Activated T-helper 1 cell treated with anti-CD3 and anti-CD28 coated beads, Interleukin-12 subunit alpha, Interleukin-12 subunit beta, Interleukin-2, Interleukin-4 antibody, amounts not matched to agents 30 ng/mL and 10 ng/mL and 1 ng/mL, durations not matched to agents 14 hours and 24 hours and 36 hours (primary cell): ENCODE measurements at places on chromosomes 4 and X. TPM values are rescaled to one million over a fixed set of nuclear protein-coding genes. Genes with fewer than 3 reads are reported as not detected.

The APLN gene
- total RNA-seq = 0.12 and 0.26 TPM in 2 replicates

The GAGE12F gene
- total RNA-seq = not detected in 2 replicates

The KDR gene
- not detected in 2 replicates for total RNA-seq

The HELT gene
- not detected in 2 replicates for total RNA-seq

The SSX1 gene
- not detected in 2 replicates for total RNA-seq

The SRPX2 gene
- total RNA-seq = not detected in 2 replicates

The SOD3 gene
- not detected in 2 replicates for total RNA-seq

The CT47C1 gene
- not detected in 2 replicates for total RNA-seq

The STARD8 gene
- total RNA-seq = 2.3 and 2.6 TPM in 2 replicates

The NUP62CL gene
- total RNA-seq = 0.54 and 1.1 TPM in 2 replicates

The CCKAR gene
- not detected in 2 replicates for total RNA-seq

The ASMT gene
- not detected in 2 replicates for total RNA-seq

The MAGEC3 gene
- not detected in 2 replicates for total RNA-seq

- no peak for DNase-seq
Measured at GRCh38 chr4:124152132-124152531, 560.4 kb downstream of the ANKRD50 start.

DNA sequence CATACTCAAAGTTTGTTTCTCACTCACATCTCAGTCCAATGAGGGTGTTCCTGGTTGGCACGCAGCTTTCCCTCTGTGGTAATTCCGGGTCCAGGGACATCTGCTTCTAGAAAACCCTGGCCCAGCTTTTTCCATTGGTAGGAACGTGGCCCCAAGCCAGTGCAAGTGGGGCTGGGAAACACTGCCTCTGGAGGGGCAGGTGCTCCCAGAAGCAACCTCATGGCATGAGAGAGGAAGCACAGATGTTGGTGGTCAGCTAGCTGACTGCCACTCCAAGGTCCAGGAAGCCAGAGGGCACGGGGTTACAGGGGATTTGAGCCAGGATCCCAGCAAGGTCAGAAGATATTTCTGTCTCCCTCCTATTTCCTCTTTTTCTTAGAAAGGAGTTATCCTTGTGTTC is 47.5 kb downstream of the DCTD start:
- DNase-seq = no peak

DNA sequence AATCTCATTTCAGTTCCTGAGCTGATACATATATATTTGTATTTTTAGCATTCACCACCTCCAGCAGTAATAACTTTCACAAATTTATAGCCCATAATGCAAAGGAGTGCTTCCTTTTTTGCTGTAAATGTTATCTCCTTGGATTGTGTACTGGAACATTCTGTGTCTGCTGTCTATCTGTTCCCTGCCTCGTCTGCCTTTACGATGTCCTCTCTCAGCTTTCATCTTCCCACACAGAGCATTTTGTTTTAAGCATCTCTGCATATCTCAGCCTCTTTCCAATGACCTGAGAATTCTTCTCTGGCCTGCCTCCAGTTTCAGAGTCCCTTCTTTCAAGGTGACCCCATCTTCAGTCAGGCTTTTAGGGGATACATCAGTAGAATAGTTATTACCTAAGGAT is 43.1 kb downstream of the GYG2 start:
- DNase-seq = no peak

DNA sequence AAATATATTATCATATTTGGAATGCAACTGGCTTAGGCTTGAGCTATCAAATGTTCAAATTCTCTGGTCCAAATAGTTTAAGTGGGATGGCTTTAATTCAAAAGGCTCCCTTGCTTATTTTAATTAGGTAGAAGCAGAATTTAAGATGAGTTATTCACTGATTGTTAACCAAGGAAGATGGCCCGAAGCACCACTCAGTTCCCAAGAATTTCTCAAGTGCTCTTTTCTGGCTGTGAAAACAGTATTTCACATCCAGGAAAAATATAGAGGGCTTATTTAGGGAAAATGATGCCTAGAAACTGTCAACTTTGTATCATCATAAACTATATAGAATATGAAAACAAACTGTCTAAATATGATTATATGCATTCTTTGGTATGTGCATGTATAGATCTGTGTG is 246.5 kb upstream of the SFRP2 start:
- DNase-seq = no peak

DNA sequence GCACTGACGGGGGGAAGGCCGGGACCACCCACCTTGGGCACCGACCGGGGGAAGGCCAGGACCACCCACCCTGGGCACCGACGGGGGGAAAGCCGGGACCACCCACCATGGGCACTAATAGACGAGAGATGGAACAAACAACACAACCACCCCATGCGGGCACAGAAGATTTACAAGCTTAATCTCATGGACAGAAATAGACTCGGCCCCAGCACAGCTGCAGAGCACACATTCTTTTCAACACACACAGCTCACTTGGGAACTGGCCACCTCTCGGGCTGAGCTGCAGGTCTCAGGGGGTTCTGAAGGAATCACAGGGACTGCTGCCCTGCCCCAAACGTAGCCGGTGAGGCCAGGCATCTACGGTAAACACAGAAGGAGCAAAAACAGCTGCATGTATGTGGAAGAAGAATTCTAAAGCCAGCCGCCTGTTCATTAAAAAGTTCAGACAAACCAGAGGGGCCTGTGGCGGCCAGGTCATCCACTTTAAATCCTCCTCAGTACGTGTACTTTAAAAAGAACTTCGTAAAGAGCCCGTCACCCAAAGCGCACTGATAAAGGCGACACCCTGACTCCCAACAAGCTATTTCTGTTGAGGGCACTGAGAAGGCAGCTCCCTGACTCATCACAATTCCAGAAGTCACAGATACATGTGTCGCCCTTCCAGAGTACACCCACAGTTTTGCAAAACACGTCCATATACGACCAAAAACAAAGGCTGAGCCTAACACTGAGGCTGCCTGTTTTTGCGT is 17.7 kb downstream of the PPP2R3B start:
- no peak for DNase-seq

GRCh38 chrX:44314259-44314734 is 29.2 kb downstream of the EFHC2 start:
- DNase-seq = no peak

DNA sequence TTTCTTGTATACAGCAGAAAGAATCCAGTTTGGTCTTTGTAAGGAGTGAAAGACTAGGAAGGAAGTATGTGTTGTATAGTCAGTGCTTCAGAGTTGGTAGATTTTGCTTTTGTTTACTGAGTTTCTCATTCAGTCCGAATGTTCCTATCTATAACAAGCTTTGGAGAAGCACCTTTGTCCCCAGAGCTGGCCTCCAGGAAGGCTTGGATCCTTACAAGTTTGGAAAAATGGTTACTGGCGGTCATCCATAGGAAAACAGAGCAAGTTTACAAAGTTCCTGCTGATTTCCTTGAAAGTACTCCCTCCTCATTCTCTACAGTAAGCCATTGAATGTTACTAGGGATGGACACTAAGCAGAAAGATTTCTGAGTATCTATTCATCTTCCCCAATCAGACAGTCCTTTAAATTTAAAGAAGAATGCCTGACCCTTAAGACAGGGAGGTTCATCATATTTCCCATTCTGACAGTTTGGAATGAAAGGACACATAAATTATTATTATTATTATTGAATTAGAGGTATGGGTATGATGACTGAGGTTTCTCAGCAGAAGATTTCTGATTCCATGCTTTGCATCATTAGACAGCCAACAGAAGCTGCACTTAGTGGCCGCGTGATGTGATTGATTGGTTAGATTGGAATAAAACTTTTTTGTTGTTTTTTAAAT is 35.8 kb downstream of the FAT4 start:
- no peak for DNase-seq

DNA sequence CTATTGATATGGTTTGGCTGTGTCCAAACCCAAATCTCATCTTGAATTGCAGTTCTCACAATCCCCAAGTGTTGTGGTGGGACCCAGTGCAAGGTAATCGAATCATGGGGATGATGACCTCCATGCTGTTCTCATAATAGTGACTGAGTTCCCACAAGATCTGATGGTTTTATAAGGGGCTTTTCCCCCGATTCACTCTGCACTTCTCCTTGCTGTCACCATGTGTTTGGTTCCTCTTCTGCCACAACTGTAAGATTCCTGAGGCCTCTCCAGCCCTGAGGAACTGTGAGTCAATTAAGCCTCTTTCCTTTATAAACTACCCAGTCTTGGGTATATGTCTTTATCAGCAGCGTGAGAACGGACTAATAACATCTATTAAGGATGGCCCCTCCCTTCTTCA is 68.8 kb downstream of the FBXW7 start:
- no peak for DNase-seq

GRCh38 chr4:153988492-153989363 is 199.8 kb upstream of the SFRP2 start:
- no peak for DNase-seq

- DNase-seq = no peak
Measured at GRCh38 chr4:55613621-55614020, 21.6 kb upstream of the PDCL2 start.

- no peak for DNase-seq
Measured at GRCh38 chr4:126718136-126718535, 914.6 kb upstream of the INTU start.

DNA sequence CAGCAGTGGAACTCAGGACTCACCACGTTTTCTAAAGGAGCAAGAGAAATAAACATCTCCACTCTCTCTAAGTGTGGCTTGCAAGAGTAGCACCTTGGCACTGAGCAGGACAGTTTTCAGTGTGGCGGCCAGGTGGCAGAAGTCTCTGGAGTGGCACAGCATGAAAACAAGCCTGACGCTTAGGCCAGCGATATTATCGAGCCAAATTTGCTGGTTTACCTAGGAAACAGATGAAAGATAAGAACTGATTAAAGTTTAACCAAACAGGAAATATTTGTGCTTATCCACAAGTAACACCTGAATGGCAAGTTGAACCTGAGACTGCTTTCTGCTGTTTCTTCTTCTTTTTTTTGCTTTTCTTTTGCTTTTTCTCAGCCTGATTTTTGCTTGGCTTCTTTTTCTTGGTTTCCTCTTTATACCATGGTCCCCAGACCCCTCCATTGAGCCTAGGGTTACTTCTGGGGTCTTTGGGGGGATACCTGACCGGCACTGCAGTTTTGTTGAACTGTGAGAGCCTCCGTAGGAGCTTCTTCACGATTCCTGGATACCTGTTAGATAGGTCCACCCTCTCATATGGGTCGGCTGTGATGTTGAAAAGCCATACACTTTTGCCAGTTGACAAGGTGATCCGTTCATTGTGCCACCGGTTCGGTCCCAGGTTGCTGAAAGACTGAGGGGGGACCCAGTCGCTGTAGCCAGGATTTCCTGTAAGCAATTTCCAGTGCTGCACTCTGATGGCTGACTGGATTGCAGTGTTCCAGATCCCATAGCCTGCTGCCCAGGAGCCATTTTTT is 77.3 kb downstream of the ARSJ start:
- DNase-seq = peak; percentile 10

GRCh38 chr4:82099928-82100579 is 273.7 kb downstream of the HNRNPD start:
- DNase-seq = no peak

GRCh38 chr4:26496207-26496783 is 6.0 kb upstream of the CCKAR start:
- no peak for DNase-seq

DNA sequence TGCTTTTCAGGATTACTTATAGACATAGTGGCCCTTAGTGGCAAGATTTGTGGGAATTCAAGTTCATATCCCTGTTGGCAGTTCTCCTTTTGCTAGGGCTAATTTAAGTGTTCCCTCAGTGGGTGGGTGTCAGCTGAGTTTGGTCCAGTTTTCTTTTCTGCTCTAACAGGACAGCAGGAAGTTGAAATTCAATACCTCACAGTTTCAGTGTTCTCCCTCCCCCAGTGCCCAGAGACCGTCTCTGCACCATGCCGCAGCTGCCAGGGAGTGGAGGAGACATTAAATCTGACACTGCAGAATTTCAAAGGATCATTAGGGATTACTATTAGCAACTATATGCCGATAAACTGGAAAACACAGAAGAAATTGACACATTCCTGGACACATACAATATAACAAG is 50.7 kb downstream of the UBE2NL start:
- DNase-seq = no peak

DNA sequence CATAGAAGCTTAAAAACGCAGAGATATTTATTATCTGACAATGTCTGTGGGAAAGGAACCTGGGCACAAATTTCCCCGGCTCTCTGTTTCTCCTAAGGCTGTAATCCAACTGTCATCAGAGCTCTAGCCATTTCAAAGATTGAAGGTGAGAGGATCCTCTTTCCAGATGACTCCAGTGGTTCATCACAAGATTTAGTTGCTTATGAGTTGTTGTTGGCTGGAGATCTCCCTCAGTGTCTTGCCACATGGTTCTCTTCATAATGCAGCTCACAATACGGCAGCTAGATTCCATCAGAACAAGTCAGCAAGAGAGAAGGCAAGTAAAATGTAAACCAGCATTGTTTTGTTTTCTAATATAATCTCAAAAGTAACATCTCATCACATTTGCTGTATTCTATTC is 369.4 kb downstream of the GASK1B start:
- DNase-seq = no peak

DNA sequence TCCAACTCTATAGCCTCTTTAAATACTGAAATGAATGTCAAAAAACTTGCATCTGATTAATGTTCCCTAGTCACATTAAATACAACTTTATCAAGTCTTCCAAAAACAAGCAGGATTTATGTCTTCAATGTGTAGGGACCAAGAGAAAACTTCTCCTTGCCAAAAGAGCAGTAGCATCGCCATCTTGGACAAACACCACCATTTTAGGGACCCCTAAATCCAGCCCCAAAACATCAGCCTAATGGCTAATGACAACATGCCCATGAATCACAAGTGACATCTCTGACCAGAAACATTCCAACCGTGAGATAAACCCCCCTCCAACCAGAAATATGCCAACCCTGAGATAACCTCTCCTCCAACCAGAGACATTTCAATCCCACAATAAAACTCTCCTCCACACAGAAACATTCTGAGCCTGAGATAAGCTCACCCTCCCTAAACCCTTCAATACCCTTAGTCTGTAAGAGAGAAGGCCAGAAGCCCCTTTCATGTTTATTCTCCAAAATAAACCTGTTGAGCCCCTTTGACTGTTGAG is 697.4 kb downstream of the TRAM1L1 start:
- no peak for DNase-seq

- DNase-seq = no peak
Measured at GRCh38 chr4:9845791-9846493, 64.5 kb downstream of the DRD5 start.

- no peak for DNase-seq
Measured at GRCh38 chrX:103656617-103657016, 27.8 kb downstream of the TCEAL1 start.

- no peak for DNase-seq
Measured at GRCh38 chr4:128635955-128636560, 173.4 kb upstream of the JADE1 start.

DNA sequence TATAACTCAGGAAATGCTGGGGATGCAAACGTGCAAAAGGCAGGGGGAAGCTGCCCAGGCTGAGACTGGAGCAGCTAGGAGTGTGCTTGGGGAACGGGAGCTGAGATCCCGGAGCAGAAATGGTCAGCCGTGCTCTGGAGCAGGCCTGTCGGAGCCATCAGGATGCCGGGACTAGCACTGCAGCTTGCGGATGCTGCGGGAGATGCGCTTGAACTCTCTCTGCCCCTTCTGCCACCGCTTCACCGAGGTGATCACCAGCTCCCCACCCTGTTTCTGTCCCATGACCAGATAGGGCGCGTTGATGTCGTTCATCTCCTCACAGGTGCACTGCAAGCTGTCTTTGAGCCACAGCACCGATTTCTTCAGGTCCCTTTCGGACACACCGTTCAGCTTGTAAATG is 7.6 kb downstream of the SFRP2 start:
- DNase-seq = no peak
